ENCODE measurements at places on chromosomes 5 and 9.
A peak's percentile ranks its signal among the peaks of the same experiment; 100 is the strongest.

DNA sequence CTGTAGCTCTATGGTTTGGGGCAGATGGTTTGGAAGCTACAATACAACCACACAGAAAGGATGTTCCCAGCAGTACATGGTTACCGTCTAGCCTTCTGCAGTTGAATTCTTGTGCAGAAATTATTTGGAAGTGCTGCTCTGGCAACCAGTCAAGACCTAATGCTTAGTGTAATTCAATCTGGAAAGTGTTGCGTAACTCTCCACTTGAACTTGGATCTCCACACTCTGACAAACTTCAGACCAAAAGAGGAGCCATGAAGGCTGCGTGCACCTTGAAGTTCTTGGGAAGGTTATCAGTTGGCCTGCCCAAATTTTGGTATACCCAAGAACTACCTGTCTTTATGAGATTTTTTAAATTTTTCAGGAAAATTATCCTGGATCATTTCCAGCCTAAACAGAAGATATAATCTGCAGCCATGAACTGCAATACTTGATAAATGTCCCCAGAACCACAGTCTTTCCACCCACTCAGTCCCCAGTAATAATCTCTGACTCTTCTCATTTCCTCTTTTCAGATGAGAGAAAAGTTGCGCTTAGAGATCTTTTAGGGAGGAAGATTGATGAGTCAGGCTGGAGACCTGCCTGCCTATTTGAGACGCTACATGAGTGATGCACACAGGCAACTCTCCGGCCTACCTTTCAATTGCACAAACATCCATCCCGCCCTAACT lies 159.9 kb downstream of the FANCC start:
- no peak for DNase-seq

GRCh38 chr9:35193762-35194161 lies 32.0 kb downstream of the UNC13B start:
- no peak for DNase-seq

DNA sequence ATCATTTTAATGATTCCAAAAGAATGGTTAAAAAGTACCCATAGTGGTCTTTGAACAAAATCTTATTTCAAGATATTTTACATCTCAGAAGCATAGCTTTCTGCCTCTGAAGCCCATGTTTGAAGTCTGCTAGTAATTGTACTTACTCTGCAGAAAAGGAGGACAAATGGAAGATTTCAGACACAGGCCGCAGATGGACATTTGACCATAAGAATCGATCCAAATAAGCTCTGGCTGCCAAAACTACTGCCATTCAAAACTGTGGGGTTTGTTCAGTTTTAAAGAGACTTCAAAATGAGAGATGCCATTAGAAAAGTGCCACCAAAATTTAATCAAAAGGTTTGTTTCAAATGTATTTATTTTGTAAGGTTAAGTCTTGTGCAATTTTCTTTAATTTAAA lies 306.7 kb downstream of the DTWD2 start:
- DNase-seq, result no peak

DNA sequence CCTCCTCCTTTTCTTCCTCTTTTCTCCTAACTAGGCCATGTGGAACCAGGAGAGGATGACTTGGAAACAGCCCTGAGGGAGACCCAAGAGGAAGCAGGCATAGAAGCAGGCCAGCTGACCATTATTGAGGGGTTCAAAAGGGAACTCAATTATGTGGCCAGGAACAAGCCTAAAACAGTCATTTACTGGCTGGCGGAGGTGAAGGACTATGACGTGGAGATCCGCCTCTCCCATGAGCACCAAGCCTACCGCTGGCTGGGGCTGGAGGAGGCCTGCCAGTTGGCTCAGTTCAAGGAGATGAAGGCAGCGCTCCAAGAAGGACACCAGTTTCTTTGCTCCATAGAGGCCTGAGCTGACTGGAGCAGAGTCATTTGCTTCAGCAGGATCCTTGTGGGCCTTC lies 13.7 kb downstream of the NUDT2 start:
- no peak for DNase-seq

DNA sequence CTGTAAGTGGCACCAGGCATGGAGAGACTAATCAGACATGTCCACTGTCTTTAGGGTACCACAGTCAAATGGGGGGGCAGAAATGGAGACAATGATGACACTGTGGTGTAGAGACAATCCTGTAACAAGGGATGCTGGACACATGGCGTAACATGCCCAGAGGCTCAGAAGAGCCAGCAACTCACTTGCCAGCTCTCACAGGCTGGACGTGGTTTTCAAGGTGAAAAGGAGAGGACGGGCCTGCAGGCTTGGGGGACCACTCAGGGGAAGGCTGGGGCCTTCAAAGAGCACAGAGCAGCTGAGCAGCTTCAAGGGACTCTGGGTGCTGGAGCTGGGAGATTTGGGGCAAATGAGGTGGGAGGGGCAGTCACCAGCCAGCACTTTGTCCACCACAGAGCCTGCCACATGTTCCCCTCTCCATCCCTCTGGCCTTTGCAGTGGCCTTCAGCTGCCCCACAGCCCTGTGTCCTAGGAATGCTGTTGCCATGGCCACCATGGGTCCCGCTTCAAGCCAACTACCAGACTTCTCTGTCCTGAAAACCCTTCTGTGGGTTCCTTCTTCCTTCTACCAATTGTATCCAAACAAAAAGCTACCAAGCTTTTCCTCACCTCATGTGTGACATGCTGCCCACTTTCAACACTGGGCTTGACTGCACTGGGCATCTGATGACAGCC lies 140.4 kb downstream of the GABBR2 start:
- no peak for DNase-seq

GRCh38 chr9:34450644-34451043 lies 7.7 kb downstream of the FAM219A start:
- no peak for DNase-seq

- peak; percentile 30 for DNase-seq
Observed at GRCh38 chr5:172111852-172112225, 76.2 kb downstream of the STK10 start.

GRCh38 chr9:6843742-6844141 lies 86.0 kb downstream of the KDM4C start:
- no peak for DNase-seq

DNA sequence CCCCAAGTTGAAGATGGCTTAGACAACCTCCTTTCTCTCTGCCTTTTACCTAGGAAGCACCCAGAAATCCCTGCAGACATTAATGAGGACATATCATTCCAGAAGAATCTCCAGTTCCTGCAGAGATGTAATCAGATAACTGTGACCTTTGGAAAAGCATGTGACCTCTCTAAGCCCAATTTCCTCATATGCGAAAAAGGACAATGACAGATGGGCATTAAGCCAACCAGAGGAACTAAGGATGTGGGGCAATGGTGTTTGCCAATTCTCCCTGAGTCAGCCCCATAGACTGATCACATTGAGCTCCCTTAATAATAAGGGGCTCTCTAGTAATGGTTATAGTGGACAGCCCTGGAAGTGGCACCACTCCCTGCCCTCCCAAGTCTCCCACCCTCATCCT lies 10.1 kb upstream of the FOXI1 start:
- DNase-seq, result no peak

DNA sequence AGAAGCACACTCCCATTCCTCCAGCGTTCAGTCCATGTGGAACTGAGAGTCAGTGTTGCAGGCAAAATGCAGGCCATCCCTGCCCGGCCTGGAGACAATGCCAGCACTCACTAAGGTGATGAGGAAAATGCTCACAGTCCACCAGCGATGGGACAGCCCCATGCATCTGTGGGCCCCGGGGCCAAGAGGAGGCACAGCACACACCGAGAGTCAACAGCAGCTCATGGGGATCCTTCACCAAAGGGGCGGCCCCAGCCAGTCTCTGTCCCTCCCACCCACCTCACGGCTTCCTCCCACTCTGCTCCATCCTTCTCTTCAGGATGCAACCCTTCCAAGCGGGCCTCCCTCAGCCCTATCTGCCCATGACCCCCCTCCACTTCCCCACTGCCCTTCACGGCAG lies 6.2 kb downstream of the SEMA4D start:
- DNase-seq, result no peak

DNA sequence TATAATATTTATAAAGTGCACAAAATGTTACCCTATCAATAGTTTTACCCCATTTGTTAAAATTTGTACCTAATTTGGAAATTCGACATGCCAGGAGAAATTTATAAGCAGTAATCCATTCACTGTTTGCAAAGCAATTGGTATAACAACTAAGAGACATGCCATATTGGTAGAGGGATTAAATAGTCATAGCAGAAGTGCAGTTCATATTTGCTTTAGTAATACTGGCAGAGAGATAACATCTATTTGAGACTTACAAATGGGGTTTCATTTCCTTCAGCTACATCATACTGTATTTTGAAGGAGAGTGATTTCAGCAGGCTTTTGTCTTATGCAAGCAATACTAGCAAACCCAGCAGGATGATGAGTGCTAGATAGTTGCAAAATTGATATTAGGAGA lies 610.4 kb upstream of the CDH10 start:
- no peak for DNase-seq

DNA sequence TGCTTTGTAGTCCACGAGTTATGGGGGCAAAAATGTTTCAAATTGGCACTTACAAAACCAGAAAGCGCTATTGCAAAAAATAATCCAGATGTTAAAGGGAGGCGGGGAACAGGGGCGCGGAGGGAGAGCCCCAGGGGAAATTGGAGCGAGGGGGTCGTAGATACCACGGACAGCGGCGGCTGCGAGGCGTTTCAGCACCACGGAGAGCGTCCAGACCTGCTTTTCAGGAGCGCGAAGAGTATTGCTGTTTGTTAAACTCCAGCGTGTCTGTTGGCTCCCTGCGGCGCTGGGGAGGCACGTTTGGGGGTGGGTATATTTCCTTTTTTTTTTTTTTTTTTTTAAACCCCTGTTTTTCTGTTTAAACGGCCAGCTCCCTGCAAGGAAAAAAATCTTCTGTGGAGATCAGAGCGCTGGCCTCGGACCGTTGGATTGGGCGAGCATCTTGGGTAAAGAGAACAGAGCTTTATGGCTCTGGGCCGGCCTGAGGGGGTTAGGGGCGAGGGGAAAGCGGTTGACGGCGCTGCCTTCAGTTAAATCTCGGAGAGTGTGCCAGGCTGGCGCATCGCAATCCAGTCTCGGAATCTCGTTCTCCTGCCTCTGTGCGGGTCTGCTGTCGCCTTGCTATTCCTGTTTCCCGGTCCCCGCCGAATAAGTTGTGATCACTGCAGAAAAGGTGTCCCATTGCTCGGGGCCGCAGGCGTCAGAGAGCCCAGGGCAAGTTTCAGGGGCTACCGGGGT lies at the start of gene GLRA1:
TSS of gene GLRA1 (minus strand) at position 288 of the 738 bp plus-strand sequence. CDS start 302 bp downstream, outside the sequence.
- peak; percentile 23 for DNase-seq

DNA sequence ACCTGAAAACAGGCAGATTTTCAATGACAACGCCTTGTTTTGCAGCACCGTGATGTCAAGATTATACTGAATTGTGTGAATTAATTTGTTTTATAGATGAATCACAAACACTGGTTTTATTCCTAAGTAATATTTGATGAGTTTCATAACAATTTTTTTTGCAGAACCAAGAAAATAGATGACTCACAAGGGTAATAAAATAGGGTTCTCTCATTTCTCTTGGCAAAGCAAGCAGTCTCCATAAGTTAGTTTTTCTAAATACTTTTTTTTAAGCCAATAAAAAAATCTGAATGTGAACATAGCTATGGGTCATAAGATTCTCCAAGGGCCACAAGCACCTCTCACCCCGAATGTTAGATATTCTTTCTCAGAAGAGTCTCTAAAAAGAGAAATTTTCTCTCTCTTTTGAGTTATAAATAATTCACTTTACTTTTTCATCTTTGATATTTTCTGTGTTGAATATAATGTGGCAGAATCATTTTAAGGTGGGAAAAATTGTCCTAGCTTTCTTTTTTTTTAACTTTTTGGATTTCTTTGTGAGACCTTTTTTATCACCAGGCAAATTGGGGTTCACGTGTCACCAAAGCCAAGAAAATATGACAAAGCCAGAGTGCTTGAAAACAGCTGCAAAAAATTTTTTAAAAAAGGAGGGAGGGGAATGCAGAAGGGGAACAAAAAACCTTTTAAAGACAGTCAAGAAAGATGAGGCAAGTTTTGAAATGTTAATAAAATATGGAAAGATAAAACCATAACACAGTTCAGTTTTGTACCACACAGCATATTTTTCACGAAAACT lies 174.6 kb upstream of the DAPK1 start:
- DNase-seq, result no peak

DNA sequence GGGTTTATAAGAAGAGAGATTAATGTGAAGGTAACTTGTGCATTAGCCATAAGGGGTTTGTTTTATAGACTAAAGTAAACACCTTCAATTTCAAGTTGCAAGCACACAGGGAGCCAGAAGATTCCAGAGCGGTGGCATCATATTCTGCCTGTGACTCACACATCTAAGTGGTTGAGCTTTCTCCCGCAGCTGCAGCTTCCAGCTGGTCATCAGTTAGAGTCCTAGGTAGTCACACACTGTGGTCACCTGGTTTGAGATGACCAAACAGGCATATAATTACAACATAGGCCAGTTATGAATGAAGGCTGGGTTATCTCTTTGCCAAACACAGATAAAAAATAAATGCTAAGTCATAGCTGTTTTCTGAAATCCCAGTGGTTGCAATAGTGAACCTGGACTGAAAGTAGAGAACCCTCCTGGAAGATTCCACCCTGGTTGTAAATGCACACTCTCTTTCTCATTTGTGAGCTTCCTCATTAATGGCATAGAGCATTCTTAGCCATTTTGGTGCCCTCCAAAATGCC lies 171.3 kb downstream of the GDNF start:
- no peak for DNase-seq

- no peak for DNase-seq
Observed at GRCh38 chr5:169273451-169273850, 27.5 kb downstream of the SLIT3 start.

- no peak for DNase-seq
Observed at GRCh38 chr9:136565086-136565714, 19.4 kb upstream of the NOTCH1 start.

GRCh38 chr9:137113385-137114159 lies 961 bp downstream of the DPP7 start:
- no peak for DNase-seq

DNA sequence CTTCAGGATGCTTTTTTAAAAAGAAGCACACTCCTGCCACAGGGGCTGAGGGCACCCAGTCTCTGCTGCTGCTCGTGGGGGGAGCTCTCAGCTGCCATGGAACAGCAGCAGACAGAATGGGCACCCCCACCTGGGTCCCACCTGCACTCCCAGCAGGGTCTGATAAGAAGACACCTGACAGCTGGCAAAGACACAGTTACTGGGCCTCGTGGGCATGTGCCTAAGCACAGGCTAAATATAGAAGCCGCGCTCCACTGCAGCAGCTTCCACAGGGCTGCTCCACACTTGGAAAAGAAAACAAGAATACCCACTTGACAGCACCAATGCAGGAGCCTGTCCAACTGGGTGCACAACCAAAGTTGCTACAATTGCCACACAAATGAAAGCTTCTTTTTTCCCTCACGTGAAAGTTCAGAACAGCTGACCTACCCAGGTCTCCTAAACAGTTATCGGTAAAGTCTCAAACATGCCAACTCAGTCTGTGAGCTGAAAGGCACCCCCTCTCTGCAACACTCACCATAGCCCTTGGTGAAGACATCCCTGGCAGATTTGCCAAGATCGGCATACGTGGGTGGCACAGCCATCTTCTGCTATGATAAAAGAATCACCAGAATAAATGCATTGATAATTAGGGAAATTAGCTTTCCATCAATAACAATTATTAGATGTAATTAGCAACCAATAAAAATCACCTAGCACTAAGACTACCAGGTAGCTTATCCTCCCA lies 12.2 kb downstream of the VDAC1 start:
- DNase-seq, result no peak

Measured in T-helper 2 cell (primary cell).